Calu3 (cell line): ENCODE measurements at places on chromosomes 7 and 10. TPM values are rescaled to one million over a fixed set of nuclear protein-coding genes. Genes with fewer than 3 reads are reported as not detected.

DNA sequence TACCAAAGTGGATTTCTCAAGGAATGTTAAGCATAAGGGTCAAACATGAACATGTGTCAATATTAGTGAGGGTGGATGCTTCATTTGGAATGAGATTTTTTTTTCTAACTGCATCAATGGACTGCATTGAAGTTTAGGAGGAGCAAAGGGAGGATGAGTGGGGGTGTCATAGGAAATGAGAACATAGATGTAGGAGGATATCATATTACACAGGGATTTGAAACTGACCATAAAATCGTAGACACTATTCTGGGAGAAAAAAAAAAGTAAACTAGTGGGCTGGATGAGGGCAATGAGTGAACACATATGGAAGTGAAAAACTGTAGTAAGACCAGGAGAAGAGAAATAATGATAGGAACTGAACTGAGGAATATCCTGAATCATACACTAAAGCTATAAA lies 109.4 kb downstream of the SEMA3A start:
- DNase-seq, result no peak

- DNase-seq, result peak; percentile 70
These were observed 880 bp upstream of the ELN start for GRCh38 chr7:74026903-74027682.

DNA sequence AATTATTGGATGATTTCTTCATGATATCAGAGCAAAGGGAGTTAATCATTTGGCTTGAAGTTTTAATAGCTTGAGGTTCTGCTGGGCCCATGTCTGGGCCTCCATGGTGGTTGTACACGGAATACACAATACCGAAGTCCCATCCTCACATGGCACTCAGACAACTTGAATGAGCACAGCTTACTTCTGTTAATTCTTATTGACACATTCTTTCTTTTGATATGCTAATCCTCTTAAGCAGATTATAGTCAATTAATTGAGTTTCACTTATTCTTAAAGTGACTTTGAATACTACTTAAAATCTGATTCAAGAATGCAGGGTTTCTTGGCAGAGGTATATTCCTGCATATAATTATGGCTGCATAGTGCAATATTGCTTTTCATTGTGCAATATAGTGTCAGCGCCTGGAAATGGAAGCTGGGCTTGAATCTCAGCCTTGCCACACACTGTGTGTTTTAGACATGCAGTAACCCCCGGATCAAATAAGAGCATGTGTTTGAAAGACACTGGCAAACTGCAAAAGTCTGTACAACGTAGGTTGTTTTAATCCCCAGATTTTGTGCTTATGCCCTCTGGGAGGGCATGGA lies 543.5 kb upstream of the ADARB2 start:
- no peak for DNase-seq

The C10orf71 gene
- not detected in 2 replicates for total RNA-seq

The CPA2 gene
- total RNA-seq, result not detected in 2 replicates
